ENCODE measurements at places on chromosomes 13 and 19.

DNA sequence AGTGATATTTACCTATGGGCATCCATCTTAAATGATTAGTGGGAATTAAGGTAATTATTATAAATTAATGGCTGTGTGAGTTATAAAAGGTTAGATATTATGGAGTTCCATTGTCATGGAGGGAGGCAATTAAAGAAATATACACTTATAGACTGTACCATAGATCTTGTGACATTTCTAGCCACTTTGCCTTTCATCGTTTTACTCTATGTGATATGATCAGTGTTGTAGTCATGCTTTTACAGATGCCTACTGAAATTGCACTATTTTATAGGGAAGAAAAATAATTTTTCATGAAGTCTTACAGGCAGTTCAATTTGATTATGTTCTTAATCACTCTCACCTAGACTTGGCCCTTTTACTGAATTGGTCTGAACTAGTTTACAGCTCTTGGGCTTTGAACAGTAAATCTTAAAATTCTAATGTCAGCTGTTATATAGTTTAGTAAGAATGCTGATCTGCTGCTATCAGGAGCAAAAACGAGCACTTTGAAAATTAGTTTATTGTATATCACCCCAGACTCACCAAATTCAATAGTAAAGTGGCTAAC is 301.2 kb downstream of the GPC6 start:
- DNase-seq, result no peak

- peak; percentile 11 for DNase-seq
These were observed 41.7 kb upstream of the CEACAM20 start for GRCh38 chr19:44570984-44571684.

GRCh38 chr13:45882626-45883025 is 31.1 kb upstream of the SIAH3 start:
- DNase-seq, result no peak

GRCh38 chr19:3013263-3013725 is 15.8 kb downstream of the TLE2 start:
- DNase-seq, result no peak

GRCh38 chr19:40674291-40674690 is 16.2 kb downstream of the NUMBL start:
- DNase-seq, result peak; percentile 76

- no peak for DNase-seq
These were observed 18.3 kb downstream of the RASA3 start for GRCh38 chr13:114114006-114114640.

DNA sequence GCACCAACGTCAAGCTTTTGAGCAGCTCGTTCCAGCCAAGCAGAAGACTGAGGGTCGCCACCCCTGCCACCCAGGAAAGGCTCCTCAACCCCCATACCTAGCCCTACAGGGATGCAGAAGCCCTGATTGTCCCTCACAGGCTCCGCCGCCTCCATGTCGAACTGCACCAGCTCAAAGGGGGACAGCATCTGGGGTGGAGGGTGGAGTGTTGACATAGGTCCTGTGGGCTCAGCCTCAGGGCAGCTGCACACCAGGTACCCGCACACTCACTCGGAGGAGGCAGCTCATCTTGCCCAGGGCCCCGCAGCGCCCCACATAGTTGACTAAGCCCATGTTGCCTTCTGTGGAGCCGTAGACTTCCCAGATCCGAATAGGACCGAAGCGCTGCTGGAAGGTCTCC is 11.6 kb downstream of the SLC27A5 start:
- no peak for DNase-seq

DNA sequence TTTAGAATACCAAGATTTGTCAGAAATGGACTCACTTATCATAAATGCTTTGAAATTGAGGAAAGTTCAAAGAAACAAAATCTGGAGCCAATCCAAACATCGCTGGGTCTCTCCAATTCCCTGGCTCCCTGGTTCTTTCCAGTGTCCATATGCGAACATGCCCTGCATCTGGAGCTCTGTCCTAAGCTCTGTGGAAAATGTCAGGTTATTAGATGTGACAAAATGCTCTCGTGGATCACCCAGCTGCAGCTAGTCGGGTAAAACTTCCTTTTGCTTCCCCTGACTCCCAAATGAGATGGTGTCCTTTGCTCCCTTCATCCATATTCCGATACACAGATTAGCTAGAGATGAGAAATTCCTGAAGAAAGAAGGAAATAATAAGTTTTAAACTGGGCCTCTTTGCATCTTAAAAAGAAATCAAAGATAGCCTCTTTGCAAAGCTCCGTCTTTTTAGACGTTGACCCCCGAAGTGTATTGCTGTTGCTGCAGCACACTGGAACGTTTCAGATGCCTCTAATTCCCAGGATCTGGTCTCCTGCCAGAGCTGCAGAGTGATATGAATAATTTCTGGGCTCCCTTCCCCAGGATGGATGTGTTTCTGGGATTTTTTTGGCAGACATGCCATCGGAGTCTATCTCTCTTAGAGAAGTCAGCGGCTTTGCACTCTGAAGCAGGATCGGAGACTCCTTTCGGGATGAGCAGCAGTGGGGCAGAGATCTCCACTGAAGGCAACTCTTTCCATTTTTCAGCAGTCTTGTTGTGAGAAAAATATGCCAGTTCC is 102.9 kb downstream of the TEX26 start:
- no peak for DNase-seq

DNA sequence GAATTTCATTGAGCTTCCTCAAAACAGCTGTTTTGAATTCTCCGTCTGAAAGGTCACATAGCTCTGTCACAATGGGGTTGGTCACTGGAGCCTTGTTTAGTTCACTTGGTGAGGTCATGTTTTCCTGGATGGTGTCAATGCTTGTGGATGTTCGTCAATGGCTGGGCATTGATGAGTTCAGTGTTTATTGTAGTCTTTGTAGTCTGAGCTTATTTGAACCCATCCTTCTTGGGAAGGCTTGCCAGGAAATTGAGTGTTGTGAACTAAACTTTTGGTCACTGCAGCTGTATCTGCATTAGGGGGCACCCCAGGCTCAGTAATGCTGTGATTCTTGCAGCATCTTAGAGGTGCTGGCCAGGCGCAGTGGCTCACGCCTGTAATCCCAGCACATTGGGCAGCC is 22.0 kb downstream of the BLOC1S3 start:
- DNase-seq, result no peak

DNA sequence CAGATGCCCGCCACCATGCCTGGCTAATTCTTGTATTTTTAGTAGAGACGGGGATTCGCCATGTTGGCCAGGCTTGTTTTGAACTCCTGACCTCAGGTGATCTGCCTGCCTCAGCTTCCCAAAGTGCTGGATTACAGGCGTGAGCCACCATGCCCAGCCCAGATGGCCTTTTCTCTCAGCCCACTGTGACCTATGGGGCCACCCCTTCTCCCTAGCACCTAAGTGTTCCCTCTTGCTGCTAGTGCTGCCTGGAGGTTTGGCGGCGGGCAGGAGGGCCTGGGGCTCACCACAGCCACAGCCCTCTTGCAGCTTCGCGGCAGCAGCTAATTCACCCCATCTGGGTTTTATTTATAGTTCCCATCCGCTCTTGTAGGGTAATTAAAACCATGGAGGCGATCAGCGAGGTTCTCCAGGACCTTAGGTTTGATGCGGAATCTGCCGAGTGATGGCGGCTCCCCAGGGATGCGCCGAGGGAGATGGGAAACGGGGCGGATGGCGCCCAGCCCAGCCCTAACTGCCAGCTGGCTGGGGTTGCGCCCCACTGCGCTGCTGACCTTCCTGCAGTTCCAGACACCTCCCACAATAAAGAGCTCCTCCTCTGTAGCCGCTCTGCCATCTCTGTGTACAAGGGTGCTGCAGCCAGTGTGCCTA is 3.3 kb downstream of the REX1BD start:
- no peak for DNase-seq

- no peak for DNase-seq
These were observed 498.0 kb downstream of the DCT start for GRCh38 chr13:93981426-93981977.

- no peak for DNase-seq
These were observed 1.2 kb downstream of the LONP1 start for GRCh38 chr19:5718579-5719273.

GRCh38 chr19:1177322-1178114 is 3.5 kb upstream of the SBNO2 start:
- DNase-seq, result no peak

- no peak for DNase-seq
These were observed 1244.2 kb downstream of the DIAPH3 start for GRCh38 chr13:58919551-58919950.

GRCh38 chr13:32907211-32907610 is 109.0 kb upstream of the KL start:
- no peak for DNase-seq

GRCh38 chr19:19263886-19264487 is 9.1 kb downstream of the TM6SF2 start:
- no peak for DNase-seq

- DNase-seq, result no peak
These were observed 41.8 kb upstream of the CD177 start for GRCh38 chr19:43311706-43312105.

GRCh38 chr13:111947026-111947810 is 119.7 kb upstream of the SOX1 start:
- peak; percentile 91 for DNase-seq

- DNase-seq, result no peak
These were observed 830 bp downstream of the MICOS13 start for GRCh38 chr19:5679289-5680083.

- no peak for DNase-seq
These were observed 387.4 kb downstream of the PCDH9 start for GRCh38 chr13:66842766-66843165.

DNA sequence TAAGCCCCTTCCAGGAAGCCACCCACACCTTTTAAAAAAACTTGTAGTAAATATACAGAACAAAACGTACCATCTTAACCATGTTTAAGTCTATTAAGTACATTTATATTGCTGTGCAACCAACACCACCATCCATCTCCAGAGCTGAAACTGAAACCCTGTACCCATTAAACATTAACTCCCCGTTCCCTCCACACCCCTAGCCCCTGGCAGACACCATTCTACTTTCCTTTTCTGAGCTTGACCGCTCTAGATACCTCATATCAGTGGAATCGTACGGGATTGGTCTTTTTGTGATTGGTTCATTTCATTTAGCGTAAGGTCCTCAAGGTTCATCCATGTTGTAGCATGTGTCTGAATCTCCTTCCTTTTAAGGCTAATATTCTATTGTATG is 13.0 kb upstream of the SPATA13 start:
- DNase-seq, result no peak

- DNase-seq, result no peak
These were observed 168.6 kb downstream of the LACC1 start for GRCh38 chr13:44048326-44048725.

- no peak for DNase-seq
These were observed 76.8 kb upstream of the ZNF835 start for GRCh38 chr19:56748378-56748777.

GRCh38 chr19:934865-935479 is 9.1 kb downstream of the ARID3A start:
- DNase-seq, result no peak

DNA sequence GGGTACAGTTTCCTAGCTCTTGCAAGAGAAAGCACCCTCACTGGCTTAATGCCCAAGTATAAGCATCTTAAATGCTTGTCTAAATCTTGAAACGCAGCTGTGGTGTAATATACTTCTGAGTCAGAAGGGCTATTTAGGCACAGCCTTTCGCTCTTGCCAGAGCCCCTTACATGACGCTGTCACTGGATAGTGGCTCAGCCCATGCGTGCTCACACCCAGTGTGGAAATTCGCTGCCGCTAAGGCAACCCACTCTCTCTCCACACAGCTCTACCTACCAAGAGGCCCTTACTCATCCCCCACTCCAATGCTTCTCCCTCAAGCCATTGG is 24.0 kb downstream of the UQCRFS1 start:
- DNase-seq, result peak; percentile 40

DNA sequence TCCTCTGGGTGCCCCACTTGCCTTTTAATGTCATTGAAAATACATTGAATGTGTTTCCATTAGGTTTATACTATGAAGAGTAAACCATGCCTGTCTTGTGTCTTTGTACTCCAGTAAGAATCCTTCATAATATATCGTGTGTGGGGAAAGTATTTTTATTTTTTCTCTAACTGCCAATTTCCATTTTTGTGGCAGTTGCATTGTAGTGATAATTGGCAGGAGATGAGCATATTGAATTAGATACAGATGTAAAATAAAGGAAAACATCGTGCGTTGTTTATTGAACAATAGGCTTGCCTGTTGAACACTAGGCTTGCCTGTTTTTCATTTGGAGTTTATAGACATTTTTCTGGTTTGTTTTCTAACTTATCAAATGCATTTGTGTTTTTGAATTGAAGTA is 218.8 kb downstream of the NBEA start:
- no peak for DNase-seq

- DNase-seq, result no peak
These were observed 625.6 kb downstream of the DCT start for GRCh38 chr13:93853912-93854311.

- DNase-seq, result no peak
These were observed 861.9 kb downstream of the GPC5 start for GRCh38 chr13:92260363-92260762.

DNA sequence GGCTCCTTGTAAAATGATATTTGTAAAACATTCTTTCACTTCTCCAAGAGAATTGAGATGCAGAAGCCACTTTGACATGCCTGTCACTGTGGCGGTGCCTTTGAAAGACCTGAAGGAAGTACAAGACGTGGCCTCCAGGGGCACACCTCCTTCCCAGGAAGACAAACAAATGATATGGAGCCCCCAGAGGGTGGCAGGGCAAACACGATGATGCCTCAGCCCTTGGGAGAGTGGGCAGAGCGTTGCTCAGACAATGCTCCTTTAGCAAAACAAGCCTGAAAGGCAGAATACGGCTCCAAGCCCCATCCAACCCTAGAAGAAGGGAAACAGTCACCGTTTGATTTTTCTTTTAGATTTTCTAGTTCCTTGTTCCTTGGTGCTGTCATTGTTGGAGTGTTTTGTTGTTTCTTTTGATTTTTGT is 9.2 kb upstream of the ATP12A start:
- DNase-seq, result no peak

GRCh38 chr13:74755065-74755464 is 620.9 kb upstream of the KLF12 start:
- no peak for DNase-seq

DNA sequence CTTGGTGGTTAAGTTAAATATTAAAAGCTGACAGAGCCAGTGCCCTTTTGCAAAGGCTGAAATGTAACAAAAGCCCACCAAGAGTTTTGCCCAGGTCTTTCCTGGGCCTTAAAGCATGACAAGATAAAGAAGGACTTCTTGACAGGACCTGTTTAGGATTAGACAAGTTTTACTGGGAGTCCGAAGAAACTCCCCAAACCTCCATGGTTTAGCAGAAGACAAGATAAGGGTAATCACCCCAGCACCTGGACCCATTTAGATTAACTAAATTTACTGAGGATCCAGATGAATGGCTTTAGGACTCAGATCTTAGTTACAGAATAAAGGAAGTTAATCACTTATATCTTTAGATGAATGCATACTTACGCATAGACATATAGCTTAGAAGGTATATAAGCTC is 14.8 kb upstream of the UFM1 start:
- DNase-seq, result no peak

GRCh38 chr13:46071590-46072249 is 19.2 kb upstream of the ZC3H13 start:
- DNase-seq, result no peak

GRCh38 chr13:110318920-110319319 is 11.8 kb downstream of the COL4A2 start:
- no peak for DNase-seq

GRCh38 chr13:85529218-85529594 is 270.0 kb downstream of the SLITRK6 start:
- no peak for DNase-seq

GRCh38 chr19:51119101-51119500 is 5.6 kb upstream of the SIGLEC9 start:
- no peak for DNase-seq

- DNase-seq, result no peak
These were observed 82.0 kb downstream of the COL4A1 start for GRCh38 chr13:110225003-110225402.

Data from DMS79 (cell line).